ENCODE measurements at places on chromosomes 5 and 9.

DNA sequence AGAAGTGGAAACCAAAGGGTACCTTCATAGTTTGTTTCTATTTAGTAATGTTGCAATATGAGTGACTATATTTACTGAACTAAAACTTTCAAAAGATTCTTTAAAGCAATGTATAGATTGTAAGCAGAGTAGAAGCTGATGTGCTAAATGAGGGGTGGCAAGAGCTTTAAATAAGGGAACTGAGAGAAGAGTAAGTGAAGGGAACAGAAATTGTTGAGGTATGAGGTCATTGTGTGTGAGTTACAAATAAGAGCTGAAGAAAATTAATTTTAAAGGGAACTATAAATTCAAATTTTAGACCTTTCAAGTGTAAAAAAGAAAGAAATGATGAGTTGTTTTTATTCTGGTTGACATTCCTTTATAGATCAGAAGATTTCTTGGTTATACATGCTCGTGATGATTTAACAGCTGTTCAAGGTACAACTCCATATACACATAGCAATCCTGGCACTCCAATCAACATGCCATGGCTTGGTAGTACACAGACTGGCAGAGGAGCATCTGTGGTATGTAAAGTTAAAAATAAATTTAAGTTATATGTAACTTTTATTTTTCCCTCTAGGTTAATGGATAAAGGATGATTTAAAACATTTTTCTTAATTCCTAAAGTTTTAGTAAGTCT lies 135.1 kb upstream of the TNFAIP8 start:
- DNase-seq: no peak

GRCh38 chr5:123819386-123819785 lies 307.4 kb downstream of the CSNK1G3 start:
- peak; percentile 3 for DNase-seq

GRCh38 chr9:127971357-127972235 lies 9.2 kb downstream of the EEIG1 start:
- no peak for DNase-seq

DNA sequence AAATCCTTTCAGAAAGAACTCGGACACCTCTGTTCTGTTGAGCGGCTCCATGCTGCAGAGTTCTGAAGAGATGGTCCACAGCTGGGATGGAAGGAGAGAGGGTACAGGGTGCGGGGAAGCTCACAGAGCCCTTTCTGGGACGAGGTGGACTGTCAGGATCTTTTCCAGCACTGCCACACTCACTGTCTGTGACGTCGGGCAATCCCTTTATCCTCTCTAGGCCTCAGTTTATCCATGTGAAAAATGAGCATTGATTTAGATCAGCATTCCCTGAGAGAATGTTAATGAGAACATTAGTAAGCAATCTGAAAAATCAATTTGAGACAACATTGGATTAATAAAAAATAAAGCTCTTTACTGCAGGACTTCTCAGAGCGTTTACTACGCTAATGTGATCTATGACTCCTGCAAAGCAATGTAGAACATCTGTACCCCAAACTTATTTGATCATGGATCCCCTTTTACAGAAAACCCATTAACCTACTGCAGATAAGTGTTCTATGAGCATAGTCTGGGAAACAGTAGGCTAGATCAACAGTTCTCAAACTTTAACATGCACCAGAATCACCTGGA lies at the start of gene OR13J1:
OR13J1 (minus strand) TSS at position 51 of the 573 bp plus-strand sequence; CDS start at position 51, 0 bp downstream.
- no peak for DNase-seq

DNA sequence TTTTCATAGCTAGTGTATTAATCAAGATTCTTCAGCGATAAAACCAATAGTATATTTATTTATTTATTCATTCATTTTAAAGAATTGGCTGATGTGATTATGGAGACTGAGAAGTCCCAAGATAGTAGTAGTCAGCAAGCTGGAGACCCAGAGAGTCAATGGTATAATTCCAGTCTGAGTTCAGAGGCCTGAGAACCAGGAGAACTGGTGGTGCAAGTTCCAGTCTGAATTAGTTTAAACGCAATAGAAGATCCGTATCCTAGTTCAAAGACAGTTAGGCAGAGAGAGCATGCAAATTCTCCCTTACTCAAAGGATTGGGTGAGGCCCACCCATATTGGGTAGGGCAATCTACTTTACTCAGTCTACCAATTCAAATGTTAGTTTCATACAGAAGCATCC lies 364.2 kb upstream of the RPS23 start:
- DNase-seq: no peak

DNA sequence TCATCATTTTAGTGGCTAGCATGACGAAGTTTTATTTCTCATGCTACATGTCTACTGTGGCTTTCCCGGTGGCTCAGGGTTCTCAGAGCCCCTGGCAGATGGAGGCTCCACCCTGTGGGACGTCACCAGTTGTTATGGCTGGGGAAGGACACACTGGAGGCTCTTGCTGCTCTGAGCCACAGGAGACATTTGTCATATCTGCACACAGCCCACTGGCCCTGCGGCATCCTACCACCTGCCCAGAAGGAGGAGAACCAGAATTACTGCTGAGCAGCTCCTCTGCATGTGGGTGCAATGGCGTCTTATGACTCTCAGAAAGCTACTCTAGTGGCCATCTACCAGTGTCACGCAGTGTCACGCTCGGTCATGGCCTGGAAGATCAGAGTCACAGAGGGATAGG lies 6.6 kb downstream of the OR13J1 start:
- no peak for DNase-seq

DNA sequence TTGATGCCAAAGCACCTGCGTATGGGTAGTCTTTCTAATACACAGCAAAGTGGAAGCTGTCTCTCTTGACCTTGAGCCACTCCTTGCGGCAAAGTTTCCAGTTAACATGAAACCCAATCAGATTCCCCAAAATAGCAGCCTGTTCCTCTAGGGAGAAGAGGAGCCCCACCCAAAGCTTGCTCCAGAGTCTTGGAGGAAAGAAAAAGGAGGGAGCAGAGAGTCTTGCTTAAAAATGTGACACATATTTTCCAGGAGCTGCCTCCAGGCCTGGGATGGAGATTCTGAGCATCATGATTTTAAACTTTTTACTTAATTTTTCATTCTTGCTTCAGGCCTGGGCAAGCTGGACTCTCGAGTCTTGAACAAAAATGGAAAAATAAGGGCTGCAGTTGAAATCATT lies 223.5 kb upstream of the TNC start:
- DNase-seq: no peak

- DNase-seq: no peak
Observed at GRCh38 chr5:13276156-13276555, 668.3 kb downstream of the DNAH5 start.

GRCh38 chr5:135392256-135392655 lies 6.8 kb downstream of the MACROH2A1 start:
- DNase-seq: no peak

- DNase-seq: no peak
Observed at GRCh38 chr9:89078860-89079259, 87.6 kb downstream of the S1PR3 start.

DNA sequence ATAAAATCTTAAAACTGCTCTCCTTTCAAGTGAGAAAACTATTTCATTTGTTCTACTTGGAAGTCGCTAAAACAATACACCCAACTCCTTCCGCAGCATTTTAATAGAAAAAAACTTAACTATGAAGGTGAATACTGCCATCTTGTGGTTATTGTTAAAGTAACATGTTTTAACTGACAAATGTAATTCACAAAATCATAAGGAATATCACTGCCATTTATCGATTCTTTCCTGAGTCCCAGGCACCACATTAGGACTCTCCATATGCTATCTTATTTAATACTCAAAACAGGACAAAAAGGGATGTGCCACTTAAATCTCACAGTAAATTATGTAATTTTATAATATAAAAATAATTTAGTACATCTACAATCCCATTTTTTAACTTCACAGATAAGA lies 130.5 kb upstream of the ITGA1 start:
- DNase-seq: peak; percentile 8

DNA sequence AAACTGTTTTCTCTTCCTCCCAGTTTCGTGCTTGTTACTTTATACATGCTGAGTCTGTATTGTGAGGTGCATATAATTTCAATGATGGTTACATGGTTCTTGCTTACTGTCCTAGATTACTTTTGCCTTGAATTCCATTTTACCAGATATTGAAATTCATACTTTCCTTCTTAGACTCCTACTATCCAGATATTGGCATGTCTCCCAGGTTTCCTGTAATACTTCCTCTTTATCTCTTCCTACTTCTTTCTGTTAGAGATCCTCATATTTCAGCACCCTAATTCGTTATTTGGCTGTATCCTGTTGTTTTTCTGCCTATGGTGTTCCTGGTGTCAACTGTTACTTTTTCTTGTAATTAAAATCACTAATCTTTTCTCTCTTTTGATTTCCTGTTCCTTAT lies 522.1 kb downstream of the CCDC171 start:
- no peak for DNase-seq

- no peak for DNase-seq
Observed at GRCh38 chr5:10372726-10373709, 19.5 kb downstream of the MARCHF6 start.
